Fibroblast of skin of scalp (primary cell): ENCODE measurements at places on chromosomes 12 and 14.

- no peak for DNase-seq
Observed at GRCh38 chr12:29510591-29511185, 13.2 kb upstream of the OVCH1 start.

DNA sequence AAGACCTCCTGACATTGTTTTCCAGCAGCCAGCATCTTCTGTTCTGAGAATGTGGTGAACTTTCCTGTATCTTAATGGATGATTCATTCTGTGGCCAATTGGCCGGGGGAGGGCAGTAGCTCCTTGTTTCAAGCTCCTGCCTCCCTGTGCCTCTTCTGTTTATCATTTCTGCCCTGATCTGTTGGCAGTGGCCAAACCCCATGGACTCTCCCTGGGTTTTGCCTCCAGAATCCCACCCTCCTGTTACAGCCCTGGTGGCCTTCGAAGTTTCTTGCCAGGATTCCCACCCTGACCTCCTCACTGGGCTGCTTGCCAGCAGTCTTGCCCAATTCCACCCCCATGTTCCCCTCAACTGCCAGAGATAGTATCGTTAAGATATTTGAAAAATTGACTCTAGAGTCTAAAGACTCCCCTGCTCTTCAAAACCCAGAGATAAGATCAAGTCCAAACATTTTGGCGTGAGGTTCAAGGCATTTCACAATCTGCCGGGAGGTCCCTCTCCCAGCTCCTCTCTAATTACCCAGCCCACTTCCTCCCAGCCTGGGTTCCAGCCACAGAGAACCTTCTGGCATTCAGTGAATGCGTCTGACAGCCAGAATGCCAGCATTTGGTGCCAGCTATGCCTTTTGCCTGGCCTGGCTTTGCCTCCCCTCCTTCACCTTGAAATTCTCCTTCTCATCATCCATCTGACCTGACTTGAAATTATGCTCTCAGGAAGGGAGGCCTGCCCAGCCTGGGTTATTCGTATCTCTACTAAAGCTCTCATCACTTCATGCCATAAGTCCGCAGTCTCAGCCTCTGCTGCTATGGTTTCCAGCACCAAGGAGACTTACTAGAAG lies 37.7 kb upstream of the TXNRD1 start:
- DNase-seq = peak; percentile 88

DNA sequence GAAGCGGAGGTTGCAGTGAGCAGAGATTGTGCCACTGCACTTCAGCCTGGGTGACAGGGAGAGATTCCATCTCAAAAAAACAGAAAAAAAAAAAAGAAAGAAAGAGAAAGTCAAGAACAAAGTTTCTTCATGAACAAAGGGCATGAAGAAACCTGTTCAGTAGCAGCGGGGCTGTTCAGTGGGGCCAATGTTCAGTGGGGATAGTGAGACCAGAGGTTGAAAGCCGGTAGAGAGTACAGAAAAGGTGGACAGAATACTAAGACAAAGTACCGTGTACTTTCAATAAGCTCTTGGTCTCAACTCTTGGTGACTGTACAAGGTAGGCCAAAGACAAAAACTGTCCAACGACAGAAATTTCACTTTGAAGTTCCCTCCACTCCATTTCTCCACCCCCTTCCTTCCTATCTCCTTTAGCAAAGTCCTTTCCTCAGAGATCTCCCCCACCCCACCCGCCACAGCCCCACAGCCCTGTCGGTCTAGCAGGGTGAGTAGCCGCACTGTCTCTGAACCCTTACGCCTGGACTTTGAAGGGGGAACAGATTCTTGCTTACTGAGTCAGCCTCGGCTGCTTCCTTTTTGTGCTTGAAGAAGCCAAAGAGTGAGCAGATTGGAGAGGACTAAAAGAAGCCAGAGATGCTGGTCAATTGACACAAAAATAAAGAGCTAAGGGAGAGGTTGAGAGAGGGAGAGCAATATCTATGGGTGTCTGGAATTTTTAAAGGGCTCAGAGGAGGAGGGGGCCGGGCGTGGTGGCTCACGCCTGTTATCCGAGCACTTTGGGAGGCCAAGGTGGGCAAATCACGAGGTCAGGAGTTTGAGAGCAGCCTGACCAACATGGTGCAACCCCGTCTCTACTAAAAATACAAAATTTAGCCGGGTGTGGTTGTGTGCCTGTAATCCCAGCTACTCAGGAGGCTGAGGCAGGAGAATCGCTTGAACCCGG lies 44.2 kb upstream of the FOS start:
- peak; percentile 85 for DNase-seq

GRCh38 chr14:101132051-101132571 lies 228.6 kb upstream of the RTL1 start:
- DNase-seq = no peak

DNA sequence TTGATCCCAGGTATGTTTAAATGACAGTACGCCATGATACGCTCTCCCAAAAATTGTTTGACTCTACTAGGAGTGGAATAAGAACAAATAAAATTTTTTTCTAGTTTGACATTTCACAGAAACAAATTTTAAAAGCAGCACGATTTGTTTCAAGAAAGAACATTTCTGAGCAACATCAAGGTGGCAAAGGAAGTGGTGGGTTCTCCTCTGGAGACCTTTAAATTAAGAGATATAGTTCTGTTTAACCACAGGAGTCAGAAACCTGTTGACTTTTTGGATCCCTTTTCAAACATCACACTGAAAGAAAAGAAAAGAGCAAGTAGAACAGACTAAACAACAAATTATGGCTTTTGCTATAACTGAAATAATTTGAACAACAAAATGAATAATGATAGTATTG lies 2.5 kb upstream of the SLC6A13 start:
- DNase-seq = no peak

GRCh38 chr12:29026419-29026818 lies 122.7 kb upstream of the FAR2 start:
- no peak for DNase-seq

GRCh38 chr12:109029411-109029810 lies 8.5 kb upstream of the SVOP start:
- DNase-seq = no peak

- no peak for DNase-seq
Observed at GRCh38 chr14:21990116-21990515, 316.5 kb upstream of the OR4E1 start.

DNA sequence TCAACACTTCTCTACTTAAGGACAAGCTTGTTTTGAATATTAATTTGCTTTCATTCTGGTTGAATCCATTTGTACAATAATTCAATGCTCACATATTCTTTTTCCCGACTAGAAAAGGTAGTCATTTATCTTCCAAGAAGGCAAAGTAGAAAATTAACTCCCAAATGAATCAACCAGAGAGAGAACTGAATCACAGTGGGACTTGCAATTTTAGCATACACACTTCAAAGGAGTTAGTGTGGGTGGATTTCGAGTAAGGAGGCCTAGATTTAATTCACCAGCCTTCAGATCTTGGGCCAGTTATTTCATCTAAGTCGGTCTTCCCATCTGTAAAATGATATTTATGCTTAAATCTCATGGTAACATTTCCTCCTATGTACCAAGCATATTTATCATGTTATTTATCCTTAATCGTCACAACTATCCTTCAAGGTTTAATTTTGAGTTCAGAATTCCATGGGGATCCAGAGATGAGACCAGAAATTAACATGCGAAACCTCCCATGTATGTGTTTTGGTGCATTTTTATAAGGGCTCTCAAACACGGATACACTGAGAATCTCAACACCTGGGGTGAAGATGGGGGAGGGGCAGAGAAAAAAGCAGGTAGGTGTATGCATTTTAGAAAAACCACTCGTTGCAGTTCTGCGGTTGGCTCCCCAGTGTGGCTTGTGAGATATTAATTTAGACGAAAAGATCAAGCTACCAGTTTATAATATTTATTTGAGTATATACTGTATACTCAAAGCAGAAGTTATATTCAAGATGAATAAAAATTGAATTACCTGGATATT lies 38.9 kb upstream of the IL22 start:
- DNase-seq = no peak

DNA sequence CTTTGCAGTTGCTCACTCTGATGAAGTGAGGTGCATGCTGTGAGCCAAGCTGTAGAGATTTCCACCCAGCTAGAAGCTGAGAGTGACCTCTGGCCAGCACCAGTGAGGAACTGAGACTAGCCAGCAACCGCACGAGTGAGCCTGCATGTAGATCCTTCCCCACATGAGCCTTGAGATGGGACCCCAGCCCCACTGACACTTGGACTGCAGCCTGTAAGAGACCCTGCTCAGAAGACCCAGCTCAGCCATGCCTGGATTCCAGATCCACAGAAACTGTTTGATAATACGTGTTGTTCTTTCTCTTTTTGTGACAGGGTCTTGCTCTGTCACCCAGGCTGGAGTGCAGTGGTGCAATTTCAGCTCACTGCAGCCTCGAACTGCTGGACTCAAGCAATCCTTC lies 229.2 kb downstream of the GLT1D1 start:
- no peak for DNase-seq

GRCh38 chr12:111406474-111407376 lies 1.0 kb downstream of the SH2B3 start:
- no peak for DNase-seq

DNA sequence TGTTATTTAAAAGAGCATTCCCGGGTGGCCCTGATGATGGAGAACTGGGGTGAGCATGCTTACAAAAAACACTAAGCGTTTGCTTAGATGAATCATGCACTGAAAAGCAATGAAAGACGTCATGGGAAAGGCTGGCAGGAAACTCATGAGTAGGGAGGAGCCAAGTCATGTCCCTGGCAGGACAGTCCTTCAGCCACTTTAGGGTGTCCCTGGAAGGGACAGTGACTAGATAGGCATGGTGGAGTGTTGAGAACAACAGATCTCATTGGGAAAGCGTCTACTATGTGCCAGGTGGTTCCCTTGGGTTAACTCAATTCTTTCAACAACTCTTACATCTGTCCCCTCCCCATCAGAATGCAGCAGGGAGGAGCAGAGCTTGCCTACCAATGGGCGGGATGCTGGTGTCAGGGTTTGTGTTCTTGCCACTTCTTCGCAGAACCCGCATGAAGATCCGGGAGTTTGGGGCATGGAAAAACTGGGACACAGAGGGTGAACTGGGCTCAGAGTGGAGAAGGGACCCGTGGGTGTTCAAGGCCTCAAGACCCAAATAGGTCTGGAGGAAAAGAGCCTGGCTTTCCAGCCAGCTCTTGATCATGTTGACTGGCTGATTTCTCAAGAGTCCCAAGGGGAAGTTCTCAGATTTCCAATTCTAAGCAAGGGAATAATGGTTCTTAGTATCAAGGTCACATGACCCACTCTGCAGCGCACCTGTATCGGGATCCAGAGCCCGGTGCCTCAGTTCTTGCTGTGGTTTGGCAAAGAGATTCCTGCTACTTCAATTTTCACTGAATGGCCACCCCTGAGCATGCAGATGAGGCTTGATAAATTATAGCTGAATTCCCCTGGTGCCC lies 653.9 kb upstream of the TBX3 start:
- DNase-seq = peak; percentile 92

DNA sequence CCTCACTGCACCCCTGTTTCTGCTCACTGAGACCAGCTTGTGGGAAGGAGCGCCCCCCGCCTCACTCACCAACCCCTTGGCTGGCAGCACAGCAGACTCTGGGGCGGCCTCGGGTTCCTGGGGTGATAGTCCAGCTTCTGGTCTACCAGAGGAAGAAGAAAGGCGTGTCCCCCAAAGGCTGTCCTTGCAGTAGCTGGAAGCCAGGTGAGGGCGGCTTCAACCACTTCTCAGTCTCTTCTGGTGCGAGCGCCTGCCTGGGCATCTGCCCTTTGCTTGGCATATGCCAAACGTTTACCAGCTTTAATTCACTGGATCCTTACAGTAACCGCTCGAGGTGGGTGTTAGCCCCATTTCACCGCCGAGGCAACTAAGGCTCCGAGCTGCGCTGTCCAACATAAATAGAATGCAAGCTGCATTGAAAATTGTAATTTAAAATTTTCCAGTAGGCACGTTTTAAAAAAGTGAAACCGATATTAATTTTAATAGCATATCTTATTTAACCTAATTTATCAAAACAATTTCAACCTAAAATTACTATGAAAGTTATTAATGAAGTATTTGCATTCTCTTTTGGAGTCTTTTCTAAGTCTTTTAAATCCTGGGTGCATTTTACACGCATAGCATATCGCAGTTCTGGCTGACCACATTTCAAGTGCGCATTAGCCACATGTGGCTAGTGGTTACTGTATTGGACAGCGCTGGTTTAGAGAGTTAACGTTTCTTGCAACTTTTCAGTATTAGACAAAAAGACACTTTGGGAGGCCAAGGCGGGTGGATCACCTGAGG lies 872 bp downstream of the FAM177A1 start:
- no peak for DNase-seq

- DNase-seq = peak; percentile 39
Observed at GRCh38 chr14:63551332-63551731, 8.2 kb upstream of the PPP2R5E start.

- DNase-seq = no peak
Observed at GRCh38 chr12:80988986-80989385, 51.3 kb upstream of the LIN7A start.

- DNase-seq = peak; percentile 87
Observed at GRCh38 chr12:55720071-55720564, at the start of gene RDH5. Gene RDH5 (plus strand): TSS chr12:55720393. CDS start chr12:55721185, 792 bp downstream.

- no peak for DNase-seq
Observed at GRCh38 chr12:75782069-75782581, 249.5 kb downstream of the PHLDA1 start.

DNA sequence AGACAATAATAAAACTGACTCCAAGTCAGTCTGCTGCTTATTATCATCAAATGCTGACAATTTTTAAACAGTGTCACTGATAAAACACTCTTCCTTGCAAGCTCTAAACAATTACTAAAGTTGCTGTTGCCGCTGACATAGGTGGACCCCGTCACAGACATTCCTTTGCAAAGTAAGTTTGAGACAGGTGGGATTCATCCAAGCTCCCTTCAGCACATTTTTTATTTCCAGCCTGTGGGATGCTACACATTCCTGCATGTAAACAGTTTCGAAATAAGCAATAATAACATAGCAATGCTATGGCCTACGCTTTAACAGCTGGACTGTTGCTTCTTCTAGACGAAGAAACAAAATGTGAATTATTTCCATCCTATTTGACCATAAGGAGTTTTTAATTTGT lies 85.4 kb upstream of the HIF1A start:
- peak; percentile 41 for DNase-seq

GRCh38 chr12:53324113-53324778 lies 2.8 kb upstream of the AAAS start:
- no peak for DNase-seq

- peak; percentile 54 for DNase-seq
Observed at GRCh38 chr12:21940549-21941505, at the start of gene ABCC9. Gene ABCC9 (minus strand): TSS chr12:21941426. CDS start chr12:21936674, 4,752 bp downstream.

DNA sequence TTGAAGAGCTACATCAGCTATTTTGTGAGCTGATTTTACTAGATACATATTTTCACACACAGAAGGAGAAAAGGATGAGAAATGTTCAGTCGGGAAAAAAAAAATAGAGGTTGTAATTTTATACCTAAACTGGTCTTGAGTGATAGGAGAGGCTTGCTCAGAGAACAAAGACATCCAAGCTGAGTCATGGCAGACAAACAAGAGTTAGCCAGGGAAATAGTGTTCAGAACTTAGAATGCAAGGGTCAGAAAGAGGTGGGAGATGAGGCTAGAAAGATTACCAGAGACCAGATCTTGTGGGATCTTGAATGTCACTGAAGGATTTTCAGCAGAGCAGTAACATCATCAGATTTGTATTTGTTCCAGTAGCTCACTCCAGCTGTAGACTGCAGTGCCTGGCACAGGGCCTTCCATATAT lies 121.9 kb upstream of the ATF1 start:
- DNase-seq = peak; percentile 15
